ENCODE measurements at places on chromosomes 12 and 14.

GRCh38 chr12:2160043-2160442, 107.3 kb downstream of the CACNA1C start:
- DNase-seq: no peak

- no peak for DNase-seq
Measured at GRCh38 chr12:19852100-19852855, 413.0 kb downstream of the AEBP2 start.

DNA sequence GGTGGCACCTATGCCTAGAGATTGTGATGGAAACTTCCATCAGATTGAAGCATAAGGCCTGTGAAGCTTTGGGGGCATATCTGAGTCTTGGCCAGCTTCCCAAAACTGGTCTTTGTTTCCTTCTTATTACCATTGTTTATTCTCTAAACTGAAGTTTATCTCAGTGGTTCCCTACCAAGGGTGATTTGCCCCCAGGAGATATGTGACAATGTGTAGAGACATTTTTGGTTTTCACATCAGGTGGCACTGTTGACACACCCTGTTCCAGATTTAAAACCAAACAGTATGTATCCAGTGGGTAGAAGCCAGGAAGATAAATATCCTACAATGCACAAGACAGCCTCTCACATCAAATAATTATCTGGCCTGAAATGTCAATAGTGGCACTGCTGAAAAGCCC, 22.1 kb downstream of the RASSF9 start:
- DNase-seq: no peak

DNA sequence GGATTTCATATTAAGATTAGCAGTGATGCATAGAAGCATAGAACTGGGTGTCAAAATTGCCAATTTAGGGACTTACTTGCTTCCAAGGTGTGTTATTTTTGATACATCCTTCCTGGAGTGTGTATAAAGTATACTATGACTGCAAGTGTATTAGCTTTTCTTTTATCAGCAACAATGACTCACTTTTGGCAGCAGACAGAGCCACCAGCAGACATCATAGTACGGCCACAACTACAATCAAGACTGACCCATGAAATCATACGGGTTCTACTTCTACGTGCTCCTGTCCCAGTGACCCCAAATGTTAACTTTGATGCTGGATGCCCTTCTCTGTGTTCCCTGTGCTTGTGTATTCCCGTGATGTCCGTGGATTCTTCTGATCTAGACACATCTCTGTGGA, 443.9 kb downstream of the TMEM132D start:
- DNase-seq: no peak

- no peak for DNase-seq
Measured at GRCh38 chr12:117036046-117036445, 63.2 kb downstream of the TESC start.

DNA sequence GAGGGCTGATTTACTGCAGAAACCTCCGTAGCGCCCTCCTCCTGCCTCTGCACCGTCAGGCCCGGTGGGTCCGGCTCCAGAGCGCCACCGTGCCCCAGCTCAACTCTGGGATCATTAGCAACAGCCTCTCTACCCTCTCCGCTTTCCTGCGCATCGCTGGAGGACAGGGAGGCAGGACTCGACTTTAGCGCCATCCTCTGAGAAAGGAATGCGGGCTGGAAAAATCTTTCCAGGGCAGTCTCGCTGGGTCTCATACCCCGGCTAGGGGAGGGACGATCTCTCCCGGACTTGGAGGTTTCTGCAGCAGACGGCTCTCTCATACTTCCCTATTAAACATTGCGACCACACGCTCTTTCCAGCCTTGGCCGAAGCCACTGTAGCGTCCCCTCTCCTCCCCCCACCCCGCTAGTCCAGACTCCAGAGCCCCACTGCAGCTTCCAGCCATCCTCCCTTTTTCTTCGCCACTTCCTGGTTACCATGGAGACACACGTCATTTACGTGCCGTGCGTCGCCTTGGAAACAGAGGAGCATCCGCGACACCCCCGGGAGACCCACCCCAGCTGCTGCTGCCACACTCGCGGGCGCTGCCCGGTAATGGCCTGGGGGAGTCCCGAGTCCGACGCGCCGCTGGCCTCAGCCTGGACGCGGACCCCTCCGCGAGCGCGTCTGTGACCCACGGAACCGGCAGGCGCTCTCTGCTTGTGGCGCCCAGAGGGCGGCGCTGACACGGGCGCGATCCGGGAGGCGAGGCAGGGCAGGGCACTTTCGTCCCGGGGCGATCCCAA, at the start of gene CCDC184:
CCDC184 (plus strand) TSS at position 554 of the 785 bp plus-strand sequence. CDS start 479 bp downstream, outside the sequence.
- DNase-seq: peak; percentile 81

DNA sequence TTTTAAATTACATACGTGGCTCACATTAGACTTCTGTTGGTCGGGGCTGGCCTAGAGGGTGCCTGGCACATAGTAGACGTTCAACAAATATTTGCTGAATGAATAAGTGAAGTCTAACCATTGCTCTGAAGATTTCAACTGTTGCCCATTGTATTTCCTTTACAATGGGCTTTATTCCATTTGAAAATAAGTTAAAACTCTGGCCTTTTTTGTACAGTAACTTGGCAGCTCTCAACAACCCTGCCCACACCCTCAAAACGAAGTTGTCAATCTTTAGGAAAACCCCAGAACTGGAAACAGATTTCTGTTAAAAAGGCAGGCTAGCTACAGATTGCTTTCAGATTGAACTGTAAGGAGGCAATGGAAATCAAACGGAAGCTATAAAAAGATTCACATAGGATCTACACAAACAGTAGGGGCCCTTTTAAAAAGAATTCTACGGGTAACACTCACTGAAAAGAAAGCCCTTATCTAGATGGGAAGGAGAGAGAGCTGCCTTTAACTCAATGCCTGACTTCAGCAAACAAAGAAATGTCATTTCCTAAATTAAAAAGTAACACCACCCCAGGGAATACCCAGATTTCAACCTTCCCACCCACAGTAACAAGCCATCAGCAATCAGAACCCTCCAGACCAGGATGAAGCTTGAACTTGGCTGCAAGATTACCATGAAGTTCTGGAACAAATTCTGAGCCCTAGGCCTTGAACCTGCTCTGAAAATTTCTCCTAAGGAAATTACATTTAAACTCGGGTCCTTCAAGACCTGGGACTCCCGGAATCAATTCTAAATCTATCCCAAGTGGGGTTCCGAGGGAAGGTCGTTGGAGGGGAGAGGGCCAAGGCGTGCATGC, 1.4 kb downstream of the WSB2 start:
- peak; percentile 64 for DNase-seq

DNA sequence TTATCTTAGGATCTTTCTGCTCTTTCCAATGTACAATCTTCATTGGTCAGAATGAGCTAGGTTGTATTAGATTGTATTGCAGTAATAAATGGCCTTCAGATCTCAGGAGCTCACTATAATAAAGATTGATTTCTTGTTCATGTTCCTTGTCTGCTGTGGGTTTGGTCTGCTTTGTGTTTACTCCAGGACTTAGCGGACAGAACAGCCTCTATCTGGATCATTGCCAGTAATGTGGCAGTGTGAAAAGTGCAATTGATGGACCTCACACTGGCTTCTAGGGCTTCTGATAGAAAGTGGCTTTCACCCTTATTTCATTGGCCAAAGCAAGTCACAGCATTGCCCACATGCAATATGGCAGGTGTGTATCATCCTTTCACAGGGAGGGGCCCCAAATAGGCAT, 81.2 kb downstream of the BTG1 start:
- no peak for DNase-seq

GRCh38 chr12:106086696-106087095, 52.1 kb downstream of the NUAK1 start:
- DNase-seq: no peak

- no peak for DNase-seq
Measured at GRCh38 chr12:95796225-95796981, 5.8 kb upstream of the NTN4 start.

GRCh38 chr14:74682169-74682952, 30.5 kb downstream of the AREL1 start:
- no peak for DNase-seq

- no peak for DNase-seq
Measured at GRCh38 chr12:49671031-49671765, 36.0 kb downstream of the FMNL3 start.

- DNase-seq: peak; percentile 51
Measured at GRCh38 chr12:32501835-32502333, 102.5 kb downstream of the FGD4 start.

DNA sequence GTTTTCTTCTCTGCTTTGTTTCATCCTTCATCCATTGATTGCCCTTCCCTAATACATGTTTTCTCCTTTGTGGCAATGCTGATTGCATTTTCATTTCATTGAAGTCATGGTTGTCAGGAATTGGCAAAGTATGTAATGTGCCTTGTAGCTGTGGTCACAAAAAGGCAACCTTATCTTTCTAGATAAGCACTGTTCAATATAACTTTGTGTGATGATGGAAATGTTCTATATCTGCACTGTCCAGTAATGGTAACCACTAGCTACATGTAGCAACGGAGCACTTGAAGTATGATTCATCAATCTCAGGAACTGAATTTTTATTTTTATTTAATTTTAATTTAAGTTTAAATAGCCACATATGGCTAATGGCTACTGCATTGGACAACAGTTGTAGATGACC, 79.8 kb downstream of the PCNX1 start:
- no peak for DNase-seq

GRCh38 chr14:93906341-93907329, 20.5 kb upstream of the FAM181A start:
- peak; percentile 29 for DNase-seq

DNA sequence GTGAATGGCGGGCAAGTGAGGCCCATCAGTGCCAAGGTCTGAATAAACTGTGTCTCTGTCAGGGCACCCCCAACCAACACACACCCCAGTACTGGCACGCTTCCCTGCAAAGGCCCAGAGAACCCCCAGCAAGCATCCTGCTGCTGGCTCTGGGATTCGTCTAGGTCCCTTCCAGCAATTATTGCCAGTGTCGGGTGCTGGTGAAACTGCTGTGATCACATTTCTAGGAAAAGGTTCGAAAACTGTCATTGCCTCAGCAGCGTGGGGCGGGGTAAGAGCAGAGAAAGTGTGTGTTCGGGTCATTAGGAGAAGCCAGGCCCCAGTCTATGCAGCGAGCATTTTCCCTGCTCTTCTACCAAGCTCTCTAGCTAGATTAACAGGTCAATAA, 2.5 kb downstream of the FAM222A start:
- no peak for DNase-seq

- DNase-seq: no peak
Measured at GRCh38 chr12:92540782-92541423, 161.9 kb upstream of the PLEKHG7 start.

DNA sequence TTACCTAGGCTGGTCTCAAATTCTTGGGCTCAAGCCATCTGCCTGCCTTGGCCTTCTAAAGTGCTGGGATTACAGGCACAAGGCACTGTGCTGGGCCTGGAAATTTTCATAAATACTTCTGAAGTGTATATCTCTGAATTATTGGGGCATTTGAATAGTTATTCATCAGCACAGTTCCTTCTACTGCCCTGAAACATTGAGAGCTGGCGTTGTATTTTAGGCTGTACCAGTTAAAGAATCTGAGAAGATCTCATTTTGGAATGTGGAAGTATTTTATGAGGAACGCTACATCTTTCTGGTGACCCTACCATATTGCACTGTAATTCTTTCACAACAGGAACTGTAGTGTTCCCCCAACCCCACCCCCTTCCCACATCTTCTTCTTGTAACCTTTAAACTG, 349.0 kb upstream of the RGS6 start:
- peak; percentile 61 for DNase-seq

- no peak for DNase-seq
Measured at GRCh38 chr12:71124835-71125460, 32.9 kb downstream of the TSPAN8 start.

GRCh38 chr14:77889971-77890442, 90.1 kb downstream of the ADCK1 start:
- peak; percentile 66 for DNase-seq

DNA sequence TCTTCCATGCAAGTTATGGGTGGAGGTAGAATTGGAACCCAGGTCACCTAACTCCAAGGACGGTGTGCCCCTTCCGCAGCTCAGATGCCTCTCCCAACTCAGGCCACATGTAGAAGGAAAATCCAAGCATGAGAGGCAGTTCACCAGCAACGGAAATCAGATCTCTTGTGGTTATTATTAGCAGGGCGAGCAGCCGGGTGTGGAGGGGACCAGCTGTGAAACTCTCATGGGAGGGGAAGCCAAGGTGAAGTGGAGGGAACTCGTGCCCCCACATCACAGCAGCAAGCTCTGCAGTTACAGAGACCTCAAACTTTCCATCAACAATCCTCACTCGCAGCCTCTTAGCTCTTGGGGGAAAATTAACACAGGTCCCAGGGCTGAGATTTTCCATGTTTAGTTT, 79.7 kb downstream of the KSR2 start:
- no peak for DNase-seq

GRCh38 chr14:96231526-96232130, 24.4 kb upstream of the BDKRB1 start:
- no peak for DNase-seq

GRCh38 chr14:105148604-105149145, 19.9 kb downstream of the JAG2 start:
- no peak for DNase-seq
